ENCODE measurements at places on chromosomes 13 and 19.

GRCh38 chr13:65966991-65967451 is 1263.1 kb downstream of the PCDH9 start:
- no peak for DNase-seq

GRCh38 chr13:59450229-59450628 is 713.5 kb downstream of the DIAPH3 start:
- no peak for DNase-seq

DNA sequence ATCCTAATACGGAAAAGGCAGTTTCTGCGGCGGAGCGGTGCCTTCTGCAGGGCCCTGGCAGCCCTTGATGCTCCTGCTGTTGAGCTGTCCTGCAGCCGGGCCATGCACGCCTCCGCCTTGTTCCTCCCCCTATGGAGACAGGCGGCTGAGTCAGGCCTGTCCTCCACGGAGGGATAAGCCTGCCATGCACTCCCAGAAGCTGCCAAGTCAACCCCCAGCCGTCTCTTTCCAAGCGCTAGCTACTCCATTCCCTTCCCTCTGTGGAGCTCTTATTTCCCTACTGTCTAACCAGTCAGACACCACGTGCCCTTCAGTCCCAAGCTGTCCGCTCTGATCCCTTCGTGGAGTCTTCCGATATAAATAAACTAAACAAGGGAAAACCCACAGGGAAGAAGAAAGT is 197.0 kb downstream of the COL4A1 start:
- no peak for DNase-seq

GRCh38 chr19:35049456-35049855 is 7.9 kb downstream of the HPN start:
- no peak for DNase-seq

GRCh38 chr13:94291631-94292322 is 187.7 kb downstream of the DCT start:
- no peak for DNase-seq

GRCh38 chr13:19993024-19993423 is 34.5 kb downstream of the ZMYM2 start:
- no peak for DNase-seq

DNA sequence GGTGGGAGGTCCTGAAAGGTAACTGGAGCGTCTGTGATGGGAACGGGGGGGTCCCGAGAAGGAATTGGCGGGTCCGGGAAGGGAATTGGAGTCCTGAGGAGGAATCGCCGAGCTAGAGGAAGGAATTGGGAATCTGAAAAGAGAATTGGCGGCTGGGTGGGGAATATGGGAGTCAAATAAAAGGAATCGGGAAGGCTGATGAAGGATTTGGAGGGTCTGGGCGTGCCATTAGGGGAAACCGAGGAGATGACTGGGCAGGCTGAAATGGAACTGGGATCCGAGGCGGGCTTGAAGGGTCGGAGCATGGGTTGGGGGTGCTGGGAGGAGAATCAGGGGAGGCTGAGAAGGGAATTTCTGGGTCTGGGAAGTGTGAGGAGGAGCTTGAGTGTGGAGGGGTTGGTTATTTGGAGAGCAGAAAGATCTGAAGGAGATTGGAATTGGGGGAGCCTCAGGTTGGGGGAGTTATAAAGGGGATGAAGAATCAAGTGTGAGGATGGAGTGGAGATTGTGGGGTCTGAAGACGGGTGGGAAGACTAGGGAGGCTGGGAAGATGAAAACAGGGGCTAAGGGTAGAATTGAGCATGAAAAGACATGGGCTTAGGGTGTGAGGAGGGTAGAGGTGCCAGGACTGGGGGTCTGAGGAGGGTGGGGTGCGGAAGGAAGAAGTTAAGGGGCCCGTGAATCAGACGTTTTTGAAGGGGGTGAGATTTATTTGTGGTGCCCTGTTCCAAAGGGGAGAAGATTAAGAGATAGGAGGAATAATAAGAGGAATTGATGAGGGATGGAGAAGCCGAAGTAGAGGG is 718 bp downstream of the ACTN4 start:
- DNase-seq = no peak

- no peak for DNase-seq
Measured at GRCh38 chr19:11024259-11024658, 63.4 kb downstream of the SMARCA4 start.

- no peak for DNase-seq
Measured at GRCh38 chr19:5035793-5036697, 67.1 kb downstream of the KDM4B start.

DNA sequence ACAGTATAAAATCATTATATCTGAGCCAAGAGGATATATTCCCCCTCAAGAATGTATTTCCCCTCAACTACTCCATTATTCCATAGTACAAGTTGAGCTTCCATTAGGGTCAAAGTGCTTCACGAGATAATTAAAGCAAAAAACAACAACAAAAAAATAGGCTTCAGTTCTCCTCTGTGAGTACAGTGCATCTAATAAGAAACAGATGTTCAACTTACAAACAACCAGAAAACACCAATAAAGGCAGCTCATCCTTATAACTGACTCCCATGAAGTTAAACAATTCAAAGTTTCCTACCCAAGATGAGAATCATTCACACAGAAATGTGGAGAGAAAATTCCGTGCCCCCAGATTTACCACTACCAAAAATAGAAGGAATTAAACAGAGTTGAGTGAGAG is 854.4 kb downstream of the PCDH9 start:
- DNase-seq = no peak

DNA sequence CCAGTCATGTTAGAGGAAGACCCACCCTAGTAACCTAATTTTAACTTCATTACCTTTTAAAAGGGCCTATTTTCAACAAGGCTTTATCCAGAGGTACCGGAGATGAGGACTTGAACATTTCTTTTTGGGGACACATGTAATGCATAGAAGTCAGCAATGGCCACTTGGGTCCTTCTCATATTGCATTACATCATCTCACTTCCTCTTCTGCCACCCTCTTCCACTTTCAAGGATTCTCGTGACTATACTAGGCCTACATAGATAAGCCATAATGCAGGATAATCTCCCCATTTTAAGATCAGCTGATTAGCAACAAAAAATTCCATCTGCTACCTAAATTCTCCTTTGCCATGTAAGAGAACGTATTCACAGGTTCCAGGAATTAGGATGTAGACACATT is 557.2 kb downstream of the KCTD12 start:
- no peak for DNase-seq

DNA sequence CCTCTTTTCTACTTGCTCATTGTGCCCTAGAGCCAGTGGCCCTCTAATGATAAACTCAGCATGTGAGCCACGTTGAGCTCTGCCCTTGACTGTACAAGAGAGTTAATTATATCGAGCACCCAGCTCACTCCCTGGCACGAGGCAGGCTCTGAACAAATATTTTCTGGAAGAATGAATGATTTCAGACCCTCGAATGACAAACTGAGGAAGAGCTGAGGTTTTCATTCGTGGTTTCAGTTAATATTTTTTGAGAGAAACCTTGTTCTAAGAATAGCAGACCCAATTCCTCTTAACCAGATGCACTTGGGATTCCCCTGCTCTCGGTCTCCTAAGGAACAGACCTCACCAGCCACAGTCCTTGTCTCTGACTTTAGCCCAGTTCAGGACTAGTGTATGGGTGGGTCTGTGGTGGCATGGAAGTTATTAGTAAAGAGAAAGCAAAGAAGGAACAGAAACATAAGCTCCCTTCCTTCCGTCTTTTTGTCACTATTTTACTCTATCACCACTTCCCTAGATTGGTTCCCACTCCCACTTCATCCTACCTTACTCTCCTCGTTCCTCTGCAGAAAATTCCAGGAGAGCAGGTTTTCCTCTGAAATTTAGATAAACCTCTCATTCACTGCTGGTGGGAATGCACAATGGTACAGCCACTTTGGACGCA is 22.1 kb upstream of the WDFY2 start:
- no peak for DNase-seq

DNA sequence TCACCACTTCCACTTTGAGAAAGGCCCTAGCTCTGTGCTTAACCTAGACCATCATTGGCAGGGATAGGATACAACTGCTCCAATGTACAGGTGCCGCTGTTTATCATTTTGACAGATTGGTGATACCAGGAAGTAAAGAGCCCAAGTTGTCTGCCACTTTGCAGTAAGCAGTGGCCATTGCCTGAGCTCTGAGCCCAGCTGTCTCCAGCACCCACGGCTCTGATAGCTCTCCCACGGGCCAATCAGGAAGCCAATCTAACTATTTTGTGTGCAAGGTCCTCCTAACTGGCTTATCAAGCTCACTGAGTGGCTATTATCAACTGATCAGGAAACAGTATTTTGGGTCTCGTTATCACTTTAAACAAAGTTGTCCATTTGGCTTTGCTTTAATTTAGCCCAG is 181.1 kb downstream of the DCT start:
- DNase-seq = no peak

GRCh38 chr19:43809762-43810696 is 7.8 kb upstream of the LYPD5 start:
- DNase-seq = no peak

DNA sequence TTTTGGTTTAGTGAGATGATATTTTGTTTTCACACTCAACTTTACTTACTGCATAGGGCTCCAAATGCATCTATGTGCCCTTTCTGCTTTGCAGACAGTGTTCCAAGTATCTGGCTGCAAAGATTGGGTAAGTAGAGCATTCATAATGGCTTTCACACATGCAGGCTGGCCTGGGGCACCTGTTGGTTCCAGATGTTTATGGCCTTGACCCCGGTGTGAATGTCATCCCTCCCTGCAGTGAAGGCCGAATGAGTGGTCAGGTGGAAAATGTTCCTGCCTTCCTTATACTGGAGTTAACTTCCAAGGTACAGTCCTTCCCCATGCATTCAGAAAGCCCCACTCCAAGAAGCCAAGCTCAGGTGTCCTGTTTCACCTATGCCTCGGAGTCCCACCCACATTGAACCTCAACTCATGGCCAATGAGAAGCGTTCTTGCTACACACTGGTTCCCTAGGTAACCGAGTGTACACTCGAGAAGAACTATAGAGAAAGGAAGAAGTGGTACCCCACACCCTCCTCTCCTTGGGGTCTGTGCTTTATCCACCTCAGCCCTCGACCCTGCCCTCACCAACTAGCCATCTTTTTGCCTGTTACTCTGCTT is 23.0 kb upstream of the ZNF536 start:
- no peak for DNase-seq

DNA sequence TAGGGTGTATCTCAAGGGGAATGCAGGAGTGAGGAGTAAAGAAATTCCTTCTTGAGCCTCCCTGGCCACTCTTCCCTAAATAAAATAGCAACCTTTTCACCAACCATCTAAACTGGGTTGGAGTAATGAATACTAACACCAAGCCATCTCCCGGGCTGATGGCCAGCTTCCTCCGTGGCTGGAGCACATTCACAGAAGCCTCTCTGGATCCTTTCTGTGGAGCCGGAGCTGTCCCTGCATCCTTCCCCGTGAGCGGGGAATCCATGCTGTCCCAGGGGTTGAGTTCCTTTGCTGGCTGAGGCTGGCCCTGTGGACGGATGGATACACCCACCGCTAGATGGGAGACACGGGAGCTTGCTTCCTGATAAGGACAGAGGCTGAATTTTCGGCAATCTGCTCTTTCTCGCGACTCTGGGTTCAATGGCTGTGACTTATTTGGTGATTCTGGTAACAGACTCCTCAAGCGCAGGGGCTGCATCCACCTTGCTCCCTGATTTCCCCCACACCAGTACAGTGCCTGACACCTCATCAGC is 370.3 kb downstream of the ZNF536 start:
- no peak for DNase-seq

DNA sequence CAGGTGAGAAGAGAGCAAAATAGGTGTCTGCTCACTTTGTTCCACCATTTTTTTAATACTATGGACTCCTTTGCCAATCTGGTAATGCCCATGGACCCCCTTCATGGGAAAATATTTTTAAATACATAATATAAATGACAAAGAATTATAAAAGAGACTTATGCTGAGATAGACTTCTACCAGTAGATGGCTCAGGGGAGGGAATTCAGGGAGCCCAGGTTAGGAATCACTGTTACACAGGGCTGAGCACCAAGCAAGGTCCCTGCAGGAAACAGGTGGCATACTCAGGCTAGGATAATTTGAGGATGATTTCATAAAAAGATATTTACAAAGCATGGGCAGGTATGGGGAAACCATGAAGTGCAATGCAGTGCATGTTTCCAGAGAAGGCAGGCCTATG is 525.9 kb downstream of the FGF9 start:
- no peak for DNase-seq

DNA sequence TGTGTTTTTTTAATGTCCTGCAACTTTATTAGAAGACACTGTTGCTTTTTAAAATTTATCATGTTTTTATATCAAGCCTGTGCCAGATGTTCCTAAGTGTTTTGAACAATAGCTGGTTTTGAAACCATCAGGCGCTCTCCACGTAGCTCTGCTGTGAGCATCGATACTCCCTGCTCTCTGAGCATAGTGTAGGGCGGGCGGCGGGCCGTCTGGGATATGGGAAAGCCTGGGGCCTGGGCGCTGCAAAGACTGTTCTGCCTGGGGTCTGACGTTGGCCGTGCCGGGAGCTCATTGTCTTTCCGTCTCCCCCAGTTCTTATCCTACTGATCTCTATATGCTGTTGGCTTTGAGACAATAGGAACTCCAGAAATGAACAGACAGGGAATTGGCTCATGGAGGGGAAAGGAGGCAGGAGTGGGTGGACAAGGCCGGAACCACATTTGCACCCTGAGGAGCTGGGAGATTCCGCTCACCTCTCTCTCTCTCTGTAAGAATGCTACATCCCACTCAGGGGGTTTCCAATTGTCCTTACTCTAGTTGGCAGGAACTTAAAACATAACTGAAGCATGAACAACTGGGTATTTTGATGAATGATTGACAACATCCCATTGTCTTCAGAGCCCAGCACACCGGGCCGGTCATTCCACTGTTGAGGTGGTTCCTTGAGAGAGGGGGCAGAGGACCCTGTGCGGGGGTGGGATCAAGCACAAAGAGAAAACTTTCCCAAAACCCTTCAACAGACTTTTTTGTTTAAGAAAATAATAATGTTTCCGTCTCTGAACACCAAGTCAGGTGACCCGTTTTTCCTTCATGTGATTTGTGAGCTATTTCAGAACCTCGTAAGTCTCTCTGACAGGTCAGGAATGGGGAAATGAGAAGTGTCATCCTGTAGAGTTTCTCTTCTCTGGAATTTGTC is 64.7 kb downstream of the COL4A2 start:
- DNase-seq = no peak

GRCh38 chr13:88586263-88586662 is 915.1 kb downstream of the SLITRK5 start:
- DNase-seq = no peak

DNA sequence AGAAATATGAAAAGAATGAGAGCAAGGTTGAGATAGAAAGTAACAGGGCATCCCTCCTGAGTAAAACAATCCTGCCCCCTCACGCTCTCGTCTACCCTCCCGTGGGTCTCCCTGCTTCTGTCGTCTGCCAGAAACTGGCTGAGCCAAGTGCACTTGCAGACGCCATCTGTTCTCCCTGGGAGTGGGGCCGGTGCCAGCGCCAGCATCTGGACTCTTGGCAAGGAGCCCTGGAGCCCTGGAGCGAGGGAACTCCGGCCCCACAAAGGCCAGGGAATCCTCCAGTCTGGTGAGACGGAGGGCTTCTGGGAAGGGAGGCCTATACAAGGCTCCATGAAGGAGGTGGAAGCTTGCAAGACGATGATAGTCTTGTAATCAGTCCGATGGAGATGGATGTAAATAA is 2.3 kb upstream of the TMEM91 start:
- DNase-seq = no peak

- DNase-seq = no peak
Measured at GRCh38 chr19:45876411-45877197, 9.3 kb downstream of the IRF2BP1 start.

- no peak for DNase-seq
Measured at GRCh38 chr19:862581-863314, 3.3 kb downstream of the CFD start.

- no peak for DNase-seq
Measured at GRCh38 chr13:36329361-36329760, 16.8 kb downstream of the SPART start.
